ENCODE measurements at places on chromosomes 12 and 14.

- no peak for DNase-seq
Measured at GRCh38 chr12:29569132-29569757, 71.8 kb upstream of the OVCH1 start.

DNA sequence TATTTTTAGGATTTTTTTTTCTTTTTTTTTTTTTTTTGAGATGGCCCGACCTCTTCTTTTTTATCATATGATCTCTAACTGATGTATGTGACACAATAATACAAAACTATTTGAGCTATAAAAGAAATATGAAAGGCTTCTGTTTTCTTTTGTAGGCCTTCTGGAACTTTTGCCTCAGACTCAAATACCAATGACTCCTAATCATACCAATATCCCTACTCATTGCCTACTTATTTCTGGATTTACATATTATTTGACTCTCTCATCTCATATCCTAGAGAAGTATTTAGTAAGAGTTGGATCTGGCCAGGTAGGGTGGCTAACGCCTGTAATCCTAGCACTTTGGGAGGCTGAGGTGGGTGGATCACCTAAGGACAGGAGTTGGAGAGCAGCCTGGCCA lies 12.7 kb upstream of the WDR89 start:
- no peak for DNase-seq

GRCh38 chr12:47751561-47751960 lies 7.1 kb downstream of the RAPGEF3 start:
- no peak for DNase-seq

GRCh38 chr12:124626971-124627411 lies 59.6 kb upstream of the NCOR2 start:
- no peak for DNase-seq

- DNase-seq, result peak; percentile 81
Measured at GRCh38 chr12:96578526-96579125, 89.2 kb downstream of the CFAP54 start.

DNA sequence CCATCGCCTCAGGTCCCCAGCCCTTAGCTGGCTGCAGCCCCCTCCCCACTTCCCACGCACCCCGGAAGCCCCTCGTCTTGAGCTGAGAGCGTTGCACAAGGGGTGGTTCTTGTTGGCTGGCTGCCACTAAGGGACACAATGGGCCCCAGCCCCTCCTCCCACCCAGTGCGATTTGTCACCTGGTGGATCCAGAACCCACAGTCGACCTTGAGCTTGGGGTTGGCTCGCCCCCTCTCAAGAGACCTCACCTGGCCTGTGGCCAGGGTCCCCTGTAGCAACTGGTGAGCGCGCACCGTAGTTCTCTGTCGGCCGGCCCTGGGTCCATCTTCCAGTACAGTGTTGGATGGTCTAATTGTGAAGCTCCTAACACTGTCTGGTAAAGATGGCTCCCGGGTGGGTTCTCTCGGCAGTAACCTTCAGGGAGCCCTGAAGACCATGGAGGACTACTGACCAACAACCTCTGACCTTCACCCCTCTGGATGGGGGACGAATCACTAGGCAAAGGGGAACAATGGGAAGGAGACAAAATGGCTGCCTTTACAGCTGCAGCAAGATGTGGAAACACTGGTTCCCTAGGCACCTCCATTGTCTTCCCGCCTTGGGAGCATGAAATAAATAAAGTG lies 6.6 kb downstream of the PHB2 start:
- no peak for DNase-seq

DNA sequence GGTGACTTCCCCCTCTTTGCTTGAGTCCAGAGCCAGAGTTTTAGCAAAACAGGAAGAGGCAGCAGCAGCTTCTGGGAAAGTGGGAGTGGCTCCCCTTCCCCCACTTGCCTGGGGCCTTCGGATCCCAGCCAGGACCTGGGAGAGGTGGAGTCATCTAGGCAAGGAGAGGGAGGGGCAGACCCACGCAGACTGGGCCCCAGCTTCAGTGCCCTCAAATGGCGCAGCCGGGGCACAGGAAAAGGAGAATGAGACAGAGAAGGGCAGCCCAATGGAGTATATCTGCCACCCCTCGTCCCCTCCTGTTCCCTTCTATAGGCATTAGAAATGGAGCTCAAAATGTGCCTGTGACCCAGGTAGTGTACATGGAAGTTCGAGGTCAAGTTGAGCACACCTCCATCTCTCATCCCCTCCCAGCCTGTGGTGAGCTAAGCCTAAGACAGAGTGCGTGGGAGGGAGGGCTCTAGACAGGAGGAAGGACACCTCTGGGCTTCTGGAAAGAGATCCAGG lies 9.3 kb upstream of the HDAC7 start:
- DNase-seq, result no peak

GRCh38 chr14:47189911-47190484 lies 485.4 kb downstream of the MDGA2 start:
- no peak for DNase-seq

DNA sequence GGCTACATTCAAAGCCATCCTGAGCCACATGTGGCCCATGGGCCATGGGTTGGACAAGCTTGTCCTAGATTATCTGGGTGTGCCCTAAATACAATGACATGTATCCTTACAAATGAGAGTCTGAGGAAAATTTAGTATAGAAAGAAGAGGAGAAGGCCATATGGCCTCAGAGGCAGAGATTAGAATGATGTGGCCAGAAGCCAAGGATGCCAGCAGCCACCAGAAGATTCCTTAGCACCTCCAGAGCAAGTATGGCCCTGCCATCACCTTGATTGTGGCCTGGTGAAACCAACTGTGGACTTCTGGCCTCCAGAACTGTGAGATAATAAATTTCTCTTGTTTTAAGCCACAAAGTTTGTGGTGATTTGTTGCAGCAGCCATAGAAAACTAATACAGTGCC lies 436.9 kb downstream of the RGS6 start:
- DNase-seq, result no peak

GRCh38 chr12:67634303-67634761 lies 14.2 kb upstream of the DYRK2 start:
- DNase-seq, result no peak

DNA sequence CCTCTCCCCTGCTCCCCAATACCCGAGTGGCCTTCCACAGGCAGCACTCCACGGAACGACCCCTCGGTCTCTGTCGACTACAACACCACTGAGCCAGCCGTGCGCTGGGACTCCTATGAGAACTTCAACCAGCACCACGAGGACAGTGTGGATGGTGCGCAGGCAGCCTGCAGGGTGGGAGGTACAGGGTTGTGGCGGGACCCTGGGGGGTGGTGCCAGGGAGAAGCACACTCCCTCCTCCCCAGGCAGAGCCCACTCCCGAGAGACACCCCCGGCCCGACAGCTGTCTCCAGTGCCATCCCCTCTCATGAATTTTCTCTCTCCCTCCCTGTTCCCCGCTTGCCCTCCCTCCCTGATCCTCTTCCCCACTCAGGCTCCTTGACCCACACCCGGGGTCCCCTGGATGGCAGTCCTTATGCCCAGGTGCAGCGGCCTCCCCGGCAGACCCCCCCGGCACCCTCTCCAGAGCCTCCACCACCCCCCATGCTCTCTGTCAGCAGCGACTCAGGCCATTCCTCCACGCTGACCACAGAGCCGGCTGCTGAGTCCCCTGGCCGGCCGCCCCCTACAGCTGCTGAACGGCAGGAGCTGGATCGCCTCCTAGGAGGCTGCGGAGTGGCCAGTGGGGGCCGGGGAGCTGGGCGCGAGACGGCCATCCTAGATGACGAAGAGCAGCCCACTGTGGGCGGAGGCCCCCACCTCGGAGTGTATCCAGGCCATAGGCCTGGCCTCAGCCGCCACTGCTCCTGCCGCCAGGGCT lies 9.0 kb downstream of the TNS2 start:
- no peak for DNase-seq

- no peak for DNase-seq
Measured at GRCh38 chr12:127334912-127335644, 931.9 kb upstream of the TMEM132C start.

DNA sequence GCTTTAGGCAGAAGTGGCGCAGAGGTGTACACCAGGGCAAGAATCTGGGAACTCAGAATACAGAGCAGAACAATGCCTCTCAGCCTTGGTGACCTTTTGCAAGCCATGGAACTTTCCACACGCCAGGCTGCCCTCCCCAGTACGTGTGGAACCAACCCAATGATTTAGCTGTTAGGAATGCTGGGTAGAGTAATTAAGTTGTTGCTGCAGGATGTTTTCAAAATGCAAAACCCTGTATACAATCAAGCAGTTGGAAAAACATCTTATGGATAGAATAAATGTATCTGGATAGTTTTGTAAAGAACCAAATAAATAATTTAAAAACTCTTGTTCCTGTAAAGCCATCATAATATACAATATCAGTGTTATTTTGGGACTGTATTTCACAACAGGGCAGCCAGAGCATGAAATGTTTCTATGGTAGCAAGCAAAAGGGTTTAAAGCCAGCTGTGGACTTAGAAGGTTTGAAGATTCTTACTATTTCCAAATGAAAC lies 19.4 kb downstream of the PPP1R36 start:
- no peak for DNase-seq

GRCh38 chr12:130422676-130423075 lies 85.0 kb downstream of the PIWIL1 start:
- DNase-seq, result no peak

- DNase-seq, result no peak
Measured at GRCh38 chr12:121295116-121295745, 1.3 kb downstream of the CAMKK2 start.

DNA sequence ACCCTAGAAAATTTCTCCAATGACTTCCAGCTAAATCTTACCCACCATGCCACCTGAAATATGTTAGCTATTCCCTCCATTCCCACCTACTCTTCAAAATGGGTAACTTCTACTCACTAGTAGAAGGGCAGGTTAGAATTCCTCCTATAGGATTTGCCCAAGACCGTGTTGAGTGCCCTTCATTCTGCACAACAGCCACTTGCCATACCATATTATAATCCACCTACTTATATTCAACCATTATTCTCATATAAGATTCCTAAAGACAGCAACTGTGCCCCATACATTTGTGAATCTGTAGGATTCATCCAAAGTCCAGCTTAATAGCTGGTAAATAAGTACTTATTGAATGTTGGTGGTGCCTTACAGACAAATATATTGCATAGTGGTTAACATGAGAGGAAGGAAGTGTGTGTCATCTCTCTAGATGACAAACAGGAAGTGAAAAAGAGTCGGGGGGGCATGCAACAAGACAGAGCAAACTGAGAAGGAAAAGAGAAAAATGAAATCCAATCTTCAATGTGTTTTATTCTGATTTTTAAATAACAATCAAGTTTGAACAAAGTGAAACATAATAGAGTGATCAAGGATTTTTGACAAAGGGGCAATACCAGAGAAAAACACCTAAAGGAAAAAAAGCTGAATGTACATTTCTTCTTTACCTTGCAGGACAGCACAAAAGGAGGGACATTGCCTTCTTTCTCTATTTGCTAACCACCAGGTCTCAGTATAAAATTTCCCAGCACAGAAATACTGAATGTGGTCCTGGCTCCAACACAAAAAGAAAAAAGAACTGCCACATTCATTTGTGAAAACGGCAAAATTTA lies 389.3 kb upstream of the USP15 start:
- no peak for DNase-seq

DNA sequence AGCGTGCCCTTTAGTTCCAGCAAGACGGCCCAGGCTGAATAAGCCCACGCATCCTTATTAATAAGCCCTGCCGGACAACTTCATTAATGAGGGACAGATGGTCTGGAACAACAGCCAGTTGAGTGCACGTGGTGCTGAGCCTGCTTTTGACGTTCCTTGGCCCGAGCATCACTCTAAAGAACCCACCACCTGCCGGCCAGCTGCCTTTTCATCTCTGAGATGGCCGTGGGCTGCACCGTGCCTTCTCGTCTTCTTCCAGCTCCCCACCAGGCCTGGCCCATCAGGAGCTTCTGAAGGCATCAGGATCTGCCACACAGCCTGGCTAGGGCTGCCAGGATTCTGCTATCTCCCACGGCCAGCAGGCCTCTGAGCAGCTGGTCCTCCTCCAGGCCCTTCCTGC lies 80.0 kb downstream of the AACS start:
- DNase-seq, result no peak

DNA sequence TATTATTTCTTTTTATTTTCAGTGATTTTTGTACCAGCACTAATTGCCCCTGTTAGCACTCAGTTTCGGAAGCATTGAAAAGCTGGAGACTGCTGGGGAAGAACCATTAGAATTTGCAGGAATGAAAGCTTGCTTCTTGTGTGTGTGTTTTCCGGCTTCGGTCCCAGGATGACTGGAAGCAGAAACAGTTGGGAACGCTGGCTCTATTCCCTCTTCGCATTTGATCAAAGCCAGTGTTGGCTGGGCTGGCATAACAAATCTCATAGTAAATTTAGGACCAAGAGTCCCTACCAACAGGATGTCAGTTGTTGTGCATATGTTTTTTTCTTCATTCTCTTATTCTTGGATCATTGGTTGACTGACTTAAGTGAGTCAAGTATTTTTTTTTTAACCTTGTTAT lies 53.6 kb upstream of the TRAF3 start:
- DNase-seq, result no peak

DNA sequence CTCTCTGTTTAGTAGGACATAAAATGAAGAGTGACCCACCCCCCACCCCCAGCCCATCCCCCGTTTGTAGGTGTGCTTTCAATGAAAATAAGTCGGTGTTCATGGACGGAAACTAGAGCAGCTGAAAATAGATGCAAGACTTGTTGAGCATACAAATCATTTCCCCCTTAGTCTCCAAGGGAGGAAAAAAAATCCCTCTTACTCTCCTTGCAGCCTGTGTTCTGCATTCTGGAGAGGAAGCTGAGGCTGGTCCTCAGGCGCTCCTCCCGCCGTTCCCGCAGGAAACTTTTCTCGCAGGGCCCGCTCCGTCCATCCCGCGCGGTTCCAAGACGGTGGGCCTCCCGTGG lies 259.0 kb upstream of the E2F7 start:
- no peak for DNase-seq

DNA sequence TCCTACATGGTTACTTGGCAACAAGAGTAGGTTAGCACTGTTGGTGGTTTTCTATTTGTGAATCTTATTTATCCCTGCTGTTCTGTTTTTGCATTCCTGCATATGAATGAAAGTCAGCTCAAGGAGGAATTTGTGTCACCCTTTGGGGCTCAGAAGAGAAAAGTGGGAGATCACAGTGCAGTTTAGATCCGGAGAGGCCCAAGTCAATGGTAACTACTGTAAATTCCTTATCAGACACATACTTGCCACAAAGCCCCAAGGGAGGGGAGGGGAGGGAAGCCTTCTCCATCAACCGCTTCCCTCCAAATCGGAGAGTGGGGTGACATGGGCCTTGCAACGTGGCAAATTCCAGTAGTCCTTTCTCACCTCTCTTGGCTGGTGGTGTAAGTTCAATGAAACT lies 15.0 kb downstream of the GSG1 start:
- no peak for DNase-seq

DNA sequence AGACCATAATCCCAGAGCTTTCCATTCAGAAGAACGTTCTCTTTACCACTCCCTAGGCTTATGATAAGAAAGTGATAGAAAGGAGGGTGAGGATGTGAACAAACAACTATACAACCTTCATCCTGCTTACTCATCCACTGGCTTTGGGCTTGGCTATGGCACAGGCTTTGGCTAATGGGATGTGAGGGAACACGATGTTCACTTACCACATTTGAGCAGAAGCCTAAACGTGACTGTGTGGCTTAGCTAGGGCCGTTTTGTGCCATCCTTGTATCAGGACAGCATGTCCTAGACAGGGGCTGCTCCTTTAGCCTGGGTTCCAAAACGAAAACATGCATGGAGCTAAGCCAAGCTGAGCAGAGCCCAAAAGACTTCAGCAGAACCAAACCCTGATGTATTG lies 118.6 kb upstream of the CCDC175 start:
- no peak for DNase-seq

All from NCI-H510A treated with DMSO at 0.1 percent for 48 hours (cell line).